ENCODE measurements at places on chromosomes 1 and 21. TPM values are rescaled to one million over a fixed set of nuclear protein-coding genes. Genes with fewer than 3 reads are reported as not detected.

The NR0B2 gene
- total RNA-seq: 5.1 TPM

The PAPPA2 gene
- total RNA-seq: 0.32 TPM

The SPRR4 gene
- total RNA-seq: not detected

GRCh38 chr1:236951672-236952071 is 52.6 kb downstream of the MT1HL1 start:
- no peak for DNase-seq

GRCh38 chr1:20070357-20070756 is 363 bp downstream of the PLA2G5 start:
- DNase-seq: peak; percentile 54

DNA sequence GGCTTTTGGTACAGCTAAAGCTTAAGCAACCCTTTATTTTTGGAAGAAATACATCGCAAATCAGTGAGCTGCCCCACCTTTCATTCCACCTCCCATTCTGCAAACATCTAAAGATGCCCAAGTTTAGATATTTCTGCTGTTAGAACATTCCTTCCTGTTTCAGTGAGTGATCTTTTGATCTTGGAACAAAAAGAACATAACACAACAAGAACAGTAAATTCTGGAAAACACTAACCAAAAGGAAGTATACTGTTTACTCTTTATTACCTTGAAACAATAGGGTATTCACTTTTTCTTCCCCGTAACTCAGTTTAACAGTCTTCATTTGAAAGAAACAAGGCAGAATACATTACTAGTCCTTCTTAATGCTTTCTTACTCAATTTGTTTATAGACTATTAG is 40.6 kb downstream of the HNRNPR start:
- no peak for DNase-seq

DNA sequence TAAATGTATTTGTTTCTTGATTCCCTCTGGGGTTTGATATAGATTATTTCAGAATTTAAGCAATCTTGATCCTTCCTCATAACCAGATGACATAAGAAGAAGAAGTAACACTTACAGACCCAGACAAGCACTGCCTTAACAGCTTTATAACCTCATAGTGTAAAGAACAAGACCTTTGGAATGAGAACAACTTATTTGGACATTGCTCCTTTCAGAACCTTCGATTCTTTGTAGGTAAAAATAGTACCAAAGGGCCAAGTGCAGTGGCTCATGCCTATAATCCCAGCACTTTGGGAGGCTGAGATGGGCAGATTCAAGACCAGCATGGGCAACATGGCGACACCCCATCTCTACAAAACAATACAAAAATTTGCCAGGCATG is 15.0 kb downstream of the TM2D1 start:
- no peak for DNase-seq

DNA sequence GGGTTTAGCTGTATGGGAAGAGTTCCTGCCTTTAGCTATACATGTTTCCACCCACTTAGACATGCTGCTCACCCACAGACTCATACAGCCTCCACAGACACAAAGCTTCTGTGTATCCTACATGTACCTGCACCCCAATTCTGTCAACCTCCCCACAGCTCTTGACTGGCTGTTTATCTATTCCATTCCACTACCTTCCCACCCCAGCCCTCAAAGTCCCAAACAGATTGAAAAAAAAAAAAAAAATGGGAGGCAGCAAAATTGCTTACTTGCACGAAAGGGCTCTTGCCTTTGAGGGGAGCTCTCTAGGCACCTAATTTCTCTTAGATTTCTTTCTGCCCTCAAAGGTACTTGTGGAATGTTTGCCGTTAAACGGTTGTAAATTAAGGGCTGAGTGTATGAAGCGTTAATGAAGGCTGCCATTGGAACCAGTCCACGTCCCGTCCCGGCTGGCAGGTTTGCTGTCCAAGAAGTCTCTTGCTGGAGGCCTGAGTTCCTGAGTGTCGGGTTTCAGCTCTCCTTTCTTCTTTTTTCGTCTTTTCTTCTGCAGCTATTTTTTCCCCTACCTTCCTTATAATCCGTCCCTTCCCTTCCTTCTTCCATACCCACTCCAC is 43.6 kb downstream of the PBX1 start:
- DNase-seq: peak; percentile 77

GRCh38 chr1:112850034-112850757 is 105.8 kb downstream of the SLC16A1 start:
- no peak for DNase-seq
